ENCODE measurements at places on chromosomes 4 and X.

GRCh38 chr4:40471923-40472322 lies 136.8 kb downstream of the CHRNA9 start:
- DNase-seq: no peak

GRCh38 chr4:13142726-13143125 lies 341.4 kb downstream of the RAB28 start:
- no peak for DNase-seq

GRCh38 chrX:54640736-54641135 lies 110.7 kb downstream of the GNL3L start:
- no peak for DNase-seq

DNA sequence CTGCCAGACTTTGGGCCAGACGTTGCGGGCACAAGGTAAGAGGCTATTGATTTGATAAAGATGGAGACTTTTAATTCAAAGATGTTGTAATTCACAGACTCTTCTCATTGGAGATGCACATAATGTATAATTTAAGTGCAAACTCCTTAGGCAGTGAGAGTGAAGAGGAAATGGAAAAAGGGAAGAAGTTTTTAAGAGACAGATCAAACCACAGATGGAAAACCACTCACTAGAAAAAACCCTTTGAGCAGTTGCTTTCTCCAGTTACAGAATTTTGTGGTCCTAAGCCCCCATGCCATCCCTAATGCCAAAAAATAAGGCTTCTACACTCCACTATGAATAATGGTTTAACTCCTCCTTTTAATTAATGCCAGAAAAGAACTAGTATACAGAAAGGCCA lies 977.1 kb upstream of the PRKX start:
- DNase-seq: no peak

GRCh38 chr4:85671120-85671519 lies 196.2 kb downstream of the ARHGAP24 start:
- DNase-seq: no peak

DNA sequence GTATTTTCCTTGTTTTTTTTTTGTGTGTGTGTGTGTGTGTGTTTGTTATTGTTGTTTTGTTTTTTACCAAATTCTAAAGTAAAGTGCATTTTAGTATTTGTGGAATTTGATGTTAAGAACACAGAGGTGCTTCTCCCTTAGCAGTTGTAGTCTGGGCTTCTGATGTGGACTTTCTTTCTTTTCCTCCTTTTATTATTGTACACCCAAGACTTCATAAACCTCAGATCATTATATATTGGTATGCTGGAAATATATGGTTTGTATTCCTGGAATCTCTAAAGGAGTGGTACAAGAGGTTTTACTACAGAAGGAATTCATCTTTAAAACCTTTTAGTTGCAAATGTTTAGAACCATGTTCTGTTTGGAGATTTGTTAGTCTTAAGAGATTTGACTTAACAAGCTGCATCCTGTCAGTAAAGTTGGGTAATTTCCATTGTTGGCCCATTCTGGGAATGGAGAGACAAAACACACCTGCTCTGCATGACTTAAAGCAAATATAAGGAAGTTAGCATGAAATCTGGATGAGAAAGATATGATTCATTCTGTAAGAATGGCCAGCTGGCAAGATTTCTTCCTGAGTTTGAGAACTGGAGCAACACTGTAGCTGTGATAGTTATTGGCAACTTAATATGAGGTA lies 64.0 kb downstream of the SMAD1 start:
- peak; percentile 6 for DNase-seq

DNA sequence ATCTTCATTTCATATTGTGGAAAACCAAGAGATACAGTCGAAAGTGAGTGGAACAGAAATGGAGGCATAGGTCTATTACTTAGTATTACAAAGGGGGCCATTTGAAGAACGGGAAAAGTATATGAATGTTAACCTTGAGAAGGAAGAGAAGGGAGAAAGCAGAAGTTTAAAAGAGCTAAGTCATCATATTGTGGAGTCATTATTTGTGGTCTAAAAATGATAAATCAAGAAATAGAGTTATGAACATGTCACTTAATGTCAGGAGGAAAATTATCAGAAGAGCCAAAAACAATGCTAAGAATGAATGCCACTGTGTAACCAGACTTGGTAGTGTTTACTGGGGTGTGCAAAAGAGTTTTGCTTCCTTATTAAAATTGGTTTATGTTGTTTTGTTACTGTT lies 589.5 kb upstream of the LCORL start:
- no peak for DNase-seq

DNA sequence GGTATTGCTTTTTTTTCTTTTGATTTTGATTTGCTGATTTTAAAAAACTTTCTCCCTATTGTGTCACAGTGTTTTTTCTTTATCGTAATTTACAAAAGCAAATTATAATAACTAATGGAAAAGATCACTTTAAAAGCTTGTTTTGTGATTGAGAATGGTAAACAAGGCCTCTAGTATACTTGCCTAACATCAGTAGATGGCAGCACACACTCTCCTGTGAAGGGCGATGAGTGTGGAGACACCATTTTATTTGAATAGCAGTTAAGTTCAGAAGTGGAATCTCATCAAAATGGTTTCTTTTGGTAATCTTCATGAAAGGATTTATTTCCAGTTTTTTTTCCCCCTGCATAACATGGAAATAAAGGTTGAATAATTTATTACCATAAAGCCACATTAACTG lies 72.3 kb downstream of the PAK3 start:
- DNase-seq: no peak

DNA sequence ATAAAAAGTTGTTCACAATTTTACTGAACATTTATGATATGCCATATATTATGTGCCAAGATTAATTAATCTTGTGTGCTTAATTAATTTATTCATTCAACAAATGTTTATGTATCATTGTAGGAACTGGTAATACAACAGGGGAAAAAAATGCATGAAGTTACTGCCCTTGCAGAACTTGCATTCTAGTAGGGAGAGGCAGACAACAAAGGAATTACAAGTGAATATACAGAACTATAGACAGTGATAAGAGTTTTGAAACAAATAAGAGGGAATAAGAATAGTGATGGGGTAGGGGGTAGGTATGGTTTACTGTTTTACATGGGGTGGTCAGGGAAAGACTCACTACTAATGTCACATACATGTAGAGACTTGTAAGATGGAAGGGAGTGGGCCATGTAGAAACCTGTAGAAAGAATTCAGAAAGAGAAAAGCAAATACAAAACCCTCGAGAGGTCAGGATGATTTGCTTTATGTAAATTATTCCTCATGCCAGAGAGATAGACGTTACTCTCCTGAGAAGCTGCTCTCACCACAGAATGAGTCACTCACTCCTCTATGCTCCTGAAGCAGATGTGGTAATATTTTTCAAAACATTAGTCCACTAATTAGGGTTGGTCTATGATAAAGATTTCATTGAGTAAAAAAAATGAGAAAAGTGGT lies 855.0 kb upstream of the GRID2 start:
- DNase-seq: peak; percentile 1

DNA sequence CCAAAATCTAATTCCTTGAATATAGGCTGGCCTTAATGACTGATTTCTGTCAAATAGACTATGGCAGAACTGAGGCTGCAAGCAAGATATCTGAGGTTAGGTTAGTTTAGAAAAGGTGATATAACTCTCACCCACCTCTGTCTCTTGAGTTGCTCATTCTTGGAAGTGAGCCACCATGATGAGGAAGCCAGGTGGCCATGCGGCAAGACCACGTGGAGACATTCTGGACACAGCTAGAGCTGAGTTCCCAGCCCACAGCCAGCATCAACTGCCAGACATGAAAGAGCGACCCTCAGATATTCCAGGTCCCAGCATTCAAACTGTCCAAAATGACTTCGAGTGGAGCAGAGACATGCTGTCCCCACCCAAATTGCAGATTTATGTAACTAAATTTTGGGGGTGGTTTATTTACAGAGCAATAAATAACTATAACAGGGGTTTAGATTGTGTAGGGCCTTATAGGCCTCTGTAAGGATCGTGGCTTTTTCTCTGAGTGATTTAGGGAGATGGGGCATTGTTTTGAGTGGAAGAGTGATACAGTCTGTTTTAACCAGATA lies 33.7 kb downstream of the USP53 start:
- no peak for DNase-seq

DNA sequence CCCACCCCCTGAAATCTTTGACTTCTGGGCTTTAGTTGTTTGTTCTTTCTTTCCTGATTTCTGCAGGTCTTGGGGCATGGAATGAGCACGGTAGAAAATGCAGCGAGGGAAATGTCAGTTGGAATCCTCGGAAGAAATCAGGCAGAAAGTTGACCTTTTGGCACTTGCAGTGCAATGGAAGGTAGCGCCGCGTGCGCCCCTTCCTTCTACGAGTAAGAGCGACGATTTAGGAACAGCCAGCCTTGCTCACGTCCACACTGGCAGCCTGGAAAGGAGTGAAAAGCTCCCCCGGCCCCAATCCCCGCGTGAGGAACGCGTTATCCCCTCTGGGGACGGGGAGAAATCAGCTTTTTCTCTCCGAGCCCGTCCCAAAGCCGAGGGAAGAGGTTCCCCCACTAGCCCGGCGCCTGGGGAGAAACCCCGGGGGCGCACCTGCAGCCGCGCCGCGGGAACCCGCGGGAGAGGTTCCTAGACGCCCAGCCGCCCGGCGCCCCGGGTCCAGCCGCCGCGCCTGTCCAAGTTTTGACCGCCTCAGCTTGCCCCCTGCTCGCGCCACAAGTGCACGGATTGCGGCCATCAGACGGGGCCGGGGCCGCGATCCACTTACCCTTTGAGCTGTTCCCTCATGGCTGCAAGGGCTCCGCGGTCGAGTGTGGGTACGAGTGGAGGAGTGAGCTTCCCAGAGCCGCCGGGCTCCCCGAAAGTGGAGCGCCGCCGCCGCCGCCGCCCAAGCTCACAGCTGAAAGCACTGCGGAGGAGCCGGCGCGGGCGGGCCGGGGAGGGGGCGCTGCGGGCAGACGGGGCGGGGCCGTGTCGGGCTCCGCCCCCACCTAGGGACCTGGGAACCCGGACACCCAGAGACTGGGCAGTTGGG lies 194.6 kb upstream of the FTHL17 start:
- DNase-seq: peak; percentile 11

- DNase-seq: no peak
Measured at GRCh38 chrX:37662181-37662580, 23.4 kb upstream of the XK start.

DNA sequence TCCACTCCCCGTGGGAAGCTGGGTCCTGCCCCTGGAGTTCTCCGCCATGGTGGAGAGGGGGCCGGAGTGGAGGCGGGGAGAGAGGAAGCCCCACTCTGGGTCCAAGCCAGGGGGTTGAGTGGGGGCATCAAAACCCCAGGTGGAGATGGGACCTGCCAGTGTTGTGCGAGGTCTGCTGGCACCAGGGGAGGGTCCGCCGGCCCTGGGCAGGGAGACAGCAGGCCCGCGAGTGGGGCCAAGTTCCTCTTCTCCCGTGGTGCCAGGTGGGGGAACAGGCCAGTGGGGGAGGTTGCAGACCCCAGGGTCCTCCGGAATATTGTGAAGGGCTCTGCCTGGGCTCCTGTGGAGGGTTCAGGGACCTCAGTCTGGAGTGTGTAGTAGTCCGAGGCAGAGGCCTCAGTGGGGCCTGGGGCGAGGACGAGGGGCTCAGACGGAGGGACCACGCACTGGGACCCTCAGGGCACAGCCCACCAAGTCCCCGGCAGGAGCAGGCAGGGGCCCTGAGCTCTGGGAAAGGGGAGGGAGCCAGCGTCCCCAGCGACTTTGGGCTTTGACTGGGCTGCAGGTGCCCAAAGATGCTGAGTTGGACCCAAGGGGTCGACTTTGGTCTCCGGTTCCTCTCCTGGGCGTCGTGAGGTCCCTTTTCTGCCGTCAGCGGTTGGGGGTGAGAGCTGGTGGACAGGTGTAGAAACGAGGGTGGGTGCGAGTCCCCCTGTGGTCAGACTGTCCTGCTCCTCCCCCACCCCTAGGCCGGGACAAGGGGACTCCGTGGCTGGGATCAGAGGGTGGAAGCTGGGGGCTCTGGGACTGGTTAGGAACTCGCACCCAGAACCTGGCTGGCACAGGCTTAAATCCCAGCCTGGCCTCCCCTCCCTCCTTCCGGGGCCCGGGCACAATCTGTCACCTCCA lies 43.8 kb upstream of the NKX1-1 start:
- no peak for DNase-seq

DNA sequence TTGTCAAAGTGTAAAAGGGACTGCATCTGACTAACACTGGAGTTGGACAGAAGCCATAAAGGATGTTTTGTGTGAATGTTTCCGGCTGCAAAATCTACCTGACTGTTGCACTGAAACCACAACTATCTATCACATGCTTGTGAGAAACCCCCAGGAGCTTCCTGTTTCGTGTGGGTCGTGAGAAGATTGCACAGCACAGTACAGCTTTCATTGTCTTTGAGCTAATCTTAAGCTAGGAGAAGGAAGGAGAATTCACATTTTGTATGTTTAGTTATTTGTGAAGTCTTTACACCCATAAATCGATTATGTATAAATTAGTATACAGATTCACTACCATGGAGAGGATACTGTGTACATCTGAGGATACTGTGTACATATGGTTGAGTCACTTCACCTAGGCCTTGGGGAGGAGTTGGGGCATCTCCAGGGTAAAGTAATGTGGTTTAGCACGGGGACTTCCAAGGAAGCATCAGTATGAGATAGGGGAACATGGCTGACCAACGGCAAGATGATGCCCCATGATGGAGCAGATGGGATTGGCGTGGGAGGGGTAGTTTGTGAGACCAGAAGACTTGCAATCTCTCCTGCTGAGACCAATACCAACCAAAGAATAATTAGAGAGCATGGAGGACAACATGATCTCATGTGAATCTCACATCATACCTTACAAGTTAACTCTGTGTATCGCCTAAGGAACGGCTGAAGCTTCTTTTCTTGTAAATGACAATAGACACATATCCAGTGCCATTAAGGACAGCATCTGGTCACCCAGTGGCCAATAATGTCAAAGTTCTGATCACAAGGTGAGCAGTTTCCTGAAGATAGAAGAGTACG lies 43.1 kb upstream of the FAM9C start:
- no peak for DNase-seq

GRCh38 chr4:94463771-94464170 lies 12.0 kb downstream of the PDLIM5 start:
- DNase-seq: no peak

DNA sequence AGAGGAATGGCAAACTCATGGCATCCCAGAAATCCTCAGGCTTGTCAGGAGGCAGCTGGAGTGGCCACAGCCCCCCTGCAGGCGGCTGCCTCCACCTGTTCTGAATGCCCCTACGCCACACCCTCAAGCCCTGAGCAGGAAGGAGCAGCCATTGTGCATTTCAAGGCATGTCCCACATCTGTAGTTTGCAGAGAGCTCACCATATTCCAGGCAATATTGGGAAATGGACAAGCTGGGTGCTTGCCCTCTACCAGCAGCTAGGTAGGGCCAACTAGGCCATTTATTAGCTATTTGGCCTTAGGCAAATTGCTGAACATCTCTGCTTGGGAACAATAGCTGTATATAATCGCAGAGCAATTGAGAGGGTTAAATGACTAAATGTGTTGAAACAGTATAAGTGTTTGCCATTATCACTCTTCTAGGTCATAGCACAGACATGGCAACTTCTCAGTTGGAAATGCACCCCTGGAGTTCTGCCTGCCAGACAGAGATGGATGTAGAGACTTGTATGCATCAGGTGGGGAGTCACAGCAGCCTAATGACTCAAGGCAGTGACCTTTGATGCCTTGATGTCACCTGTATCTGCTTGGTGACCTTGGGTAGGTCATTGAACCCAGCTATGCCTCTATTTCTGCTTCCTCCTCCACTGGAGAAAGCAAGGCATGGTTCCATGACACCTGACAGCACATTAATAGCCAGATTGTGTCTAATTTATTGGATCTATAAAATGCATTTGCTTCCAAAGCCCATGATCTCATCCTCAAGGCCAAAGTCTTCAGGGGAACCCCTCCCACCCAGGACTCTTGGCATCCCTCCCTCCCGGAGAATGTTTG lies 52.8 kb downstream of the FHDC1 start:
- no peak for DNase-seq

Data from H54 (cell line).